ENCODE measurements at places on chromosomes 4 and X.
A peak's percentile ranks its signal among the peaks of the same experiment; 100 is the strongest.

GRCh38 chr4:33080275-33080674 is 2360.1 kb downstream of the PCDH7 start:
- no peaks in the 10 kb centered on the region for H3K36me3 ChIP-seq
- H3K4me1 ChIP-seq, result no peaks in the 10 kb centered on the region
- DNase-seq, result no peak
- H3K27ac ChIP-seq, result no peak overlapping the region
- no peak overlapping the region for H3K4me3 ChIP-seq
- no peaks in the 10 kb centered on the region for H3K27me3 ChIP-seq

DNA sequence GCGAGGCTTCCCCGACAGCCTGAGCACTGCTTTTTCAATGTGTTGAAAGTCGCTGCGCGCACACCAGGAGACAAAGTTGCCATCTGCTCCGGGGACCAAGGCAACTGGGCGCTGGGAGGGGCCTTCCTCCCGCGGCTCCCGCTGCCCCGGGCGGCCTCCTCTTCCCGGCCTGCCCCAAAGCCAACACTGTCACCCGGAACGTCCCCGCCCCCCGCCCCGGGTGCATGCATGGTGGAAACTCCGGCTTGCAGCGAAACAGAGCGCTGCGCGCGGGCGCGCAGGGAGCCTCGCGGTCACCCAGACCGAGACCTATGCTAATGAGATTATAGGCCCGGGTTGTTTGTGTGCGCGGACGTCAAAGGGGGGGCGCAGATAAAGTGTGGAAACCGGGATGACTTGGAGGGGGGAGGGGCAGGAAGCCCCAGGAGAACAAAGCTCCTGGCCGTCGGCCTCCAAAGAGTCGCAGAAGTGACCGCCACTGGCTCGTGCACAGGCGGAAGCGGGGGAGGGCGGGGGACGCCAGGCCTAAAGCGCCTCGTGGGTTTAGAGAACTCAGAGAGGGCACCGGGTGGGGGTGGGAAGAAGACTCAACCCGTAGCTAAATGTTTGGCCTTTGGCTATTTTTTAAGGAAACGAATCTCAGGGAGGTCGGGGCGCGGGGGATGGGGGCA is 88.8 kb downstream of the BCOR start:
- peak overlapping the region; percentile 42 for H3K27ac ChIP-seq
- peak overlapping the region; percentile 63 for H3K4me3 ChIP-seq
- peaks cover 86% of the 10 kb centered on the region for H3K27me3 ChIP-seq
- no peaks in the 10 kb centered on the region for H3K36me3 ChIP-seq
- DNase-seq, result peak; percentile 52
- peaks cover 52% of the 10 kb centered on the region for H3K4me1 ChIP-seq

- peak; percentile 39 for DNase-seq
- H3K4me3 ChIP-seq, result no peak overlapping the region
- H3K4me1 ChIP-seq, result peaks cover 54% of the 10 kb centered on the region
- peaks cover 69% of the 10 kb centered on the region for H3K36me3 ChIP-seq
These were observed 112.4 kb downstream of the PTTG2 start for GRCh38 chr4:38072578-38072977.

GRCh38 chr4:139535871-139536234 is 20.2 kb downstream of the SETD7 start:
- no peaks in the 10 kb centered on the region for H3K36me3 ChIP-seq
- DNase-seq, result no peak
- peaks cover under 1% of the 10 kb centered on the region for H3K4me1 ChIP-seq
- no peak overlapping the region for H3K27ac ChIP-seq
- H3K27me3 ChIP-seq, result no peaks in the 10 kb centered on the region
- H3K4me3 ChIP-seq, result no peak overlapping the region

- H3K27ac ChIP-seq, result no peak overlapping the region
- peaks cover 25% of the 10 kb centered on the region for H3K4me1 ChIP-seq
- peaks cover 10% of the 10 kb centered on the region for H3K27me3 ChIP-seq
- DNase-seq, result peak; percentile 69
- no peaks in the 10 kb centered on the region for H3K36me3 ChIP-seq
These were observed 68.2 kb downstream of the ARHGAP10 start for GRCh38 chr4:147799986-147800555.

DNA sequence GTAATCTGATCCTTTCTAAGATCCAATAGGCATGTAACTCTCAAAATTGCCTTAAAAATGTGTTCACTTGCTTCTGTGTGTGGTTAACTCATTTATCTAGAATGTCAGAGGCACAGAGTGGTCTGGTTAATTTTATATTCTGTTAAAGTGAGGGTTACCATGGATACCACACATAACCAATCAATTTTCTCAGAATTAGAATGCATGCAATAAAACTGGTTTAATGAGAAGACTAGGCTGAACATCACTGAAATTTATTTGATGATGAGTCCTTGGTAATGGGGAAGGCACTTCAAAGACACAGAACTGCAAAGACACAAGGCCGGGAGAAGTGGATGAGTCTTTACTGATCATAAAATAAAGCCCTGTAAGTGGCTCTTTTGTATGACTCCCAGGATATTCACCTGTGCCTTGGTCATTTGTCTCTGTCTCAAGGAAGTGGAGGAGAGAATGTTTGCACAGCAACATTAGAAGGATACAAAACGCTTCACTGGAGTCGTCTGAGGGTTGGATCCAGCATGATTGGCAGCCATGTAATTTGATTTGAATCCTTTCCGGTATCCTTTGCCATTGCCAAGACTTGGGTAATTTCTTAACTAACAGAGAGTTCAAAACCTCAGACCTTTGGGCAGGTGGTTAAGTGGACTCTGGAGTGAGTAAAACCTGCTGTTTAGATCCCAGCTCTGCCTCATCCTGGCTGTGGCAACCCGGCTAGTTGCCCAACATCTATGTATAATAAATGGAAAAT is 94.0 kb upstream of the RBPJ start:
- no peaks in the 10 kb centered on the region for H3K36me3 ChIP-seq
- no peak for DNase-seq
- no peak overlapping the region for H3K27ac ChIP-seq
- H3K4me1 ChIP-seq, result no peaks in the 10 kb centered on the region
- H3K27me3 ChIP-seq, result no peaks in the 10 kb centered on the region

- no peaks in the 10 kb centered on the region for H3K36me3 ChIP-seq
- peaks cover 4% of the 10 kb centered on the region for H3K27me3 ChIP-seq
- H3K4me1 ChIP-seq, result no peaks in the 10 kb centered on the region
- H3K27ac ChIP-seq, result no peak overlapping the region
These were observed 5.9 kb downstream of the EMCN start for GRCh38 chr4:100511896-100512295.

DNA sequence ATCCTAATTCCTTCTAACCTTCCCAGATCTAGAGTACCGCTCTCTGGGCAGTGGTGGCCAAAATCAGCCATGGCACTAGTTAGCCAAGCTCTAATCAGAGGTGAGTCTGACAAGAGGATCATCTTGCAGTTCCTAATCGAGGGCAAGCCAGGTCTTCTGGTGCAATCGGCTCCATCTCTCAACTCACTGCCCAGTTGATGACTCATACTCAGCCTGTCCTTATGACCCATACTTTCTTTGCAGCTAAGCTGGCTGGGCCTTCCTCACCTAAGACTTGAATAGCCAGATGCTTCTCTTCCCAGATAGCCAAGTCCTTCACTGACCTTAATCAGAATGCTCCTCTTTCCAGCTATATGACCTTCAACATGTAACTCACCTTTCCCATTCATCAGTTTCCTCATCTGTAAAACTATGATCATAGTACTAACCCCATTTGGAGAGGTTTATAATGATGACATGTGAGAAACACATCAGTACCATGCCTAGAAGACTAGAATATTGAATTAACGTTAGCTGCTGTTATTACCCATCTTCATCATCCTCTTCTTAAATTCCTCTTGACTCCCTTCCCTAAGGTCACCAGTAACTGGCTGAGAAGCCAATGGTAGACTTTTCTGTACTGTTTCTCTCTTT is 57.1 kb downstream of the RELL1 start:
- H3K4me3 ChIP-seq, result no peak overlapping the region
- no peak overlapping the region for H3K27ac ChIP-seq
- H3K36me3 ChIP-seq, result peaks cover 49% of the 10 kb centered on the region
- H3K4me1 ChIP-seq, result no peaks in the 10 kb centered on the region
- no peak for DNase-seq
